ENCODE measurements at places on chromosomes 5 and 9.

DNA sequence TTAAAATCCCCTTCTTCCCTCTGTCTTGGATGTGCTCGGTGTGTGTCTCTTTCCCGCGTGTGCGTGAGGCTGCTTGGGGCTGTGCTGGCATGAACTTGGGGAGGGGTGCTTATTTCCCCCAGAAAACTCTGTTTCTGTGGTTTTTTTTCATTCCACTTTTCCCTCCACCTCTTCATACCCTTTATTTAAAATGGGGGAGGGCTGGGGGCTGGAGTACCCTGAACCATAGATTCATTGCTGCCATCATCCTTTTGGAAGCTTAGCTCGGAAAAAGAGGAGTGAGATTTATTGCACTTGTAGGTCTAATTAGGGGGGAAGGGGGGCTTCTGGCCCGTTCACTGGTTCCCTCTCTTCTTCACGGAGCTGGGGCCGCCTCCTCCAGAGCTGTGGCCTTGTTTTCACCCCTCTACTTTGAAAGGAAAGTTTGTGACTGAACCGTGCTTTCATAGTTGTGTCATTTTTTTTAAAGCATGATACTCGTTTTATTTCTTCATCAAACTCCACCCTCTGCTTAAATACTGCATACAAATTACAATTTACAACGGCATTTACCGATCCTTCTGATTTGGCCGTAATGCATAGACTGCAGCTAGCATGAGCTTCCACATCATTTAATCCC is 2.9 kb downstream of the NR2F1 start:
- DNase-seq, result no peak

DNA sequence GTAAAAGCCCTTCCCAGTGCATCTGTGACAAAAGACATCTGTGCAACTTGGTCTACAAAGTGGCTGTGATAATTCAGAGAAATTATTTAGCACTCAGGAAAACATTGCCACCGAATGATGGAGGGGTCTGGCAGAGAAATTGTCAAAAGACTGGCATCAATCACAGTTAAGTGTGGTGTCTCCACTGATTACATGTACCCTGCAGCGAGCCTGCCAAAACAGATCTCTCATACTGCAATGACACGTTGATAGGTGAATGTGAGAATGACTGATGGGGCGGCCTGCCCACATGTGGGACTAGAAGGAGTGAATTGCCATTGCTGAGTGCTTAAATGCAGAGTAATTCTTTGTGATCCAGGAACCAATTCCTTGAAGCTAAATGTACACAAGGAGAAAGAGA is 136.4 kb upstream of the PCSK5 start:
- DNase-seq, result no peak

DNA sequence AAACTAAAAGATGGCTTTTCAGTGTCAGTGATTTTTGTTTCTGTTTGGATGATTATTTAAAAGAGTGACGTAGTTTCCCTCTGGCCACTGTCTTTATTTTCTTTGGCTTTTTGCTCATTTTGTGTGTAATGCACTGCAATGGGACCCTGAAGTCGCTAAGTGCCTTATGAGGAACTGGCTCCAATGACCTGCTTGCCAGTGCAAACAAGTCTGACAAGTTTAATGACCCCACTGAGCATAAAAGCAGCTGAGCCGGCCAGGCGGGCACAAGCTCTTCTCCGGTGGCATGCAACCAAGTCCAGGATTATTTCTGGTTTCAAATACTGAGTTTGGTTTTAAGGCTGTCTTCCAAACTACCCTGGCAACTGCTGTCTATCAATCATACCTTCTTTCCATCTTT is 15.6 kb upstream of the GNA14 start:
- DNase-seq, result no peak

GRCh38 chr5:111530298-111530740 is 18.0 kb upstream of the STARD4 start:
- DNase-seq, result peak; percentile 96

- DNase-seq, result no peak
These were observed 635.4 kb downstream of the IRX1 start for GRCh38 chr5:4230786-4231641.

- DNase-seq, result no peak
These were observed 1767.0 kb downstream of the MAT2B start for GRCh38 chr5:165272436-165272835.

- peak; percentile 94 for DNase-seq
These were observed 113.0 kb downstream of the COL23A1 start for GRCh38 chr5:178476972-178477754.

DNA sequence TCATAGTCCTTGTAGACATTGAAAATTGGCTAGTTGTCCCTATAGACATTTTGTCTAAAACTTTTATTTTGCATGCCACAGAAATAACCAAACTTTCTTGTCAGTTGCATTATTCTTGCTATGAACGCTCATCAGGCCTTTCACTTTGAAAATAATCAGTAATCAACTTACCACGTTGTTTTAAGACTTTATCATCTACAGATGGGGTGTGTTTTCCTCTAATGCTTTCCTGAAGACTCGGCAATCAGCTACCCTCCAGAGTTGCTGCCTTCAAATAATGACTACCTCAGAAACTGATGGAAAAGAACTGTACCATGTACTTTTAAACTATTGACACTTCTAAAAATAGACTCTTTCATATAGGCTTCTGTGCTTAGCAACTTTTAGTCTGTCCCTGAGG is 33.5 kb upstream of the HSPB3 start:
- no peak for DNase-seq

- no peak for DNase-seq
These were observed 194.7 kb downstream of the SPATA31D1 start for GRCh38 chr9:82183181-82183860.

- no peak for DNase-seq
These were observed 13.8 kb upstream of the ANGPTL2 start for GRCh38 chr9:127136081-127136879.

GRCh38 chr5:38515092-38515491 is 41.4 kb downstream of the LIFR start:
- DNase-seq, result no peak

- DNase-seq, result no peak
These were observed 25.3 kb upstream of the COL5A1 start for GRCh38 chr9:134616341-134616740.

- peak; percentile 33 for DNase-seq
These were observed 50.9 kb upstream of the CEMIP2 start for GRCh38 chr9:71819115-71819739.

DNA sequence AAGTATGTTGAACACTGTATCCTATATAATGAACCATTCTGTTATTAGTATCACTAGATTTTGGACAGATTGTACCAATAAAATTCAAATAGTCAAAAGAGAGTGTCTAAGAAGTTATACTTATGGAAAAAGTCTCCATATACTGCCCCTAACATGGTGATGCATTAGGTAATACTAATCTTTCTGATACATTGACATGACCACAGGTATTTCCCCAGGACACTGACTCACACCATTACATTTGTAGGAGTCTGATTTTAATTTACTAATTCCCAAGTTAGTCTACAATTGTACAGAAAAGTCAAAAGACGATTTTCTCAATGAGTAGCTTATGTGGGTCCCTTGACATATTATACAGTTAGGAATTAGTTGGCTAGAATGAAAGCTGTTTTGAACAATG is 593.8 kb downstream of the ISL1 start:
- DNase-seq, result no peak

- no peak for DNase-seq
These were observed 38.2 kb downstream of the TRIP13 start for GRCh38 chr5:930866-931265.

Data from AML-193 (cell line).